Activated CD8-positive, alpha-beta memory T cell treated with anti-CD3 and anti-CD28 coated beads, Interleukin-2, amount 10 ng/mL, durations not matched to agents 7 days and 5 days (primary cell): ENCODE measurements at places on chromosomes 13 and 19. TPM values are rescaled to one million over a fixed set of nuclear protein-coding genes. Genes with fewer than 3 reads are reported as not detected.

The FAAP24 gene
- total RNA-seq = 9.7 TPM

The FGF22 gene
- not detected for total RNA-seq

The JSRP1 gene
- 1.0 TPM for total RNA-seq

The GSX1 gene
- not detected for total RNA-seq

The CLDN10 gene
- total RNA-seq = not detected

The GZMM gene
- 46.9 TPM for total RNA-seq

The ZNF560 gene
- total RNA-seq = not detected

The SYNGR4 gene
- not detected for total RNA-seq

- no peak overlapping the region for H3K4me3 ChIP-seq
- no peak for DNase-seq
- H3K27ac ChIP-seq = no peak overlapping the region
- H3K36me3 ChIP-seq = peaks cover 18% of the 10 kb centered on the region
- no peaks in the 10 kb centered on the region for H3K27me3 ChIP-seq
- H3K4me1 ChIP-seq = peaks cover 8% of the 10 kb centered on the region
Measured at GRCh38 chr19:15274477-15274876, 42.2 kb upstream of the EPHX3 start.

GRCh38 chr19:7801020-7801570, 28.9 kb upstream of the EVI5L start:
- no peak for DNase-seq
- H3K4me1 ChIP-seq = peaks cover 2% of the 10 kb centered on the region
- no peak overlapping the region for H3K4me3 ChIP-seq
- H3K27me3 ChIP-seq = peaks cover 83% of the 10 kb centered on the region
- H3K36me3 ChIP-seq = peaks cover 2% of the 10 kb centered on the region

- H3K27me3 ChIP-seq = no peaks in the 10 kb centered on the region
- peak overlapping the region; percentile 85 for H3K27ac ChIP-seq
- H3K36me3 ChIP-seq = peaks cover 15% of the 10 kb centered on the region
- peak overlapping the region; percentile 43 for H3K4me3 ChIP-seq
- DNase-seq = no peak
Measured at GRCh38 chr19:29680937-29681336, 15.7 kb downstream of the PLEKHF1 start.

DNA sequence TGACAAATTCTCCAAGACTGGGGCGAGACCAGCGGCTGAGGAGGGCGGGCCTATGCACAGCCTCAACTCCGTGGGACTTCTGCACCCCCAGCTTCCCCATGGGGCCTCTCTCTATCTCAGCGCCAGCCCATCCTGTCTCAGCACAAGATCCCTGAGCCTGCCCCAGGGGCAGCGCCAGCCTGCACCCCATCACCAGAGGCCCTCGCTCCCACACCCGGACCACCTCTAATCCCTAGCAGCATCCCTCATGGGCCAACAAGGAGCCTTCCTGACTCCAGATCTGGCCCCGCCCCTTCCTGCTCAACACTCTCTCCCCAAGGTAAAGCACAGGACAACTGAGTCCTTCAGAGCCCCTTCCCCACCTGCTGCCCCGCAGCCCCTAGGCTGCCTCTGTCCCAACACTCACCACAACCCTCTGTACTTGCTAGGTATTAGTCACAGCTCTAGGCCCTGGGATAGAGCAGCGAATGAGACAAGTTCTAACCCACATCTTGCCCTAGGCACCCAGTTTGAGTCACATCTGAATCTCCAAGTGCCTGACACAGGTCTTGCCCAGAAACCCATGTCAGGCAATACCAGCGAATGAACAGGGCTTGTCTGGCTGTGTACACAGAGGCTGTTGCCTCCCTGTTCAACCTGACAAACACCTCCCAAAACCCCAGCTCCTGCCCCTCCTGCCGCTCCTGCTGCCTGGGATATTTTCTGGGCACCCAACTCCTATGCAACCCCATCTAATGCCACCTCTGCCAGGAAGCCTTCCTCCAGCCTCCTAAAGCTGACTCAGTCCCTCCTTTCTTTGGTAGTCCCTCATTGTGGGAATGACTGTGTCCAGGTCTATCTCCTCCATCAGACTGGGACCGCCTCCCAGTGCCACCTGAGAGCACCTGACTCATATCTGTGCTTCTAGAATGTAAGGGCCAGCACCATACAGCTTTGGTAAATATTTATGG, 18.6 kb downstream of the GRIK5 start:
- DNase-seq = peak; percentile 75
- peak overlapping the region; percentile 63 for H3K27ac ChIP-seq
- H3K4me1 ChIP-seq = peaks cover 24% of the 10 kb centered on the region
- H3K4me3 ChIP-seq = no peak overlapping the region

DNA sequence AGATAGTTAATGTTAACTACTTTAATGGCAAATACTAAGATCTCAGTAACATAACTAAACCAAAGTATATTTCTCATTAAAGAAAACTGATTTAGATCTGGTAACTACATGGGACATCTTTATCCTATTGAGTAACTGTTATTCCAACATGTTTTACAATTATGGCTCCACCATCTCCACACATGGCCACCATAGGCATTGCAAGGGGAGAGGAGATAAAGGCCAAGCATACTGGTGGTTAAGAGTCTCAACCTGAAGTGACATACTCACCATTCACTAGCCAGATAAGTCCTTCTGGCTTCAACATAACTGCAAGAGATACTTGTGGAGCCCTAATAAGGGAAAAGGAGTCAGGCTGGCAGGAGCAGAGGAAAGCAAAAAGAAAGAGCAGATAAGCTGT, 1586.4 kb upstream of the SPRY2 start:
- no peak overlapping the region for H3K4me3 ChIP-seq
- no peak overlapping the region for H3K27ac ChIP-seq
- no peaks in the 10 kb centered on the region for H3K36me3 ChIP-seq
- H3K4me1 ChIP-seq = no peaks in the 10 kb centered on the region
- no peak for DNase-seq

GRCh38 chr13:74554569-74555275, 420.5 kb upstream of the KLF12 start:
- no peak for DNase-seq
- H3K4me3 ChIP-seq = no peak overlapping the region
- H3K27ac ChIP-seq = no peak overlapping the region
- peaks cover 16% of the 10 kb centered on the region for H3K4me1 ChIP-seq
- H3K27me3 ChIP-seq = no peaks in the 10 kb centered on the region

DNA sequence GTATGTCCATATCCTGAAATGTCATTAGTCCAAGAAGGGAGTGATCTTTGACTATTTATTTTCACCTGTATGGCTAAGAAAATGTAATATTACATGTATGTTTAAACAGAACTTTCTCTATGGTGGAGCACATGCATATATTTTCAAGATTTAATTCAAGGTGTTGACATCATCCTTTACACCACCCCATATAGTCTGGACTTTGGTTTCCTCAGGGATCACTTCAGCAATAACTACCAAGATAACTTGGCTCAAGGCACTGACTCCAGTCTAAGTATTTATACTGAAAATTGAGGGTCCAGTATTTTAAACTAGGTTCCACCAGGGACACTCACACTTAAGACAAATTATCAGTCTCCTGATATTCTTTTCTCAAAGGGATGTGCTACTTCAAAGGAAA, 660.6 kb downstream of the EFNB2 start:
- no peaks in the 10 kb centered on the region for H3K36me3 ChIP-seq
- no peak overlapping the region for H3K4me3 ChIP-seq
- H3K27ac ChIP-seq = no peak overlapping the region
- no peak for DNase-seq
- no peaks in the 10 kb centered on the region for H3K4me1 ChIP-seq
- H3K27me3 ChIP-seq = no peaks in the 10 kb centered on the region

DNA sequence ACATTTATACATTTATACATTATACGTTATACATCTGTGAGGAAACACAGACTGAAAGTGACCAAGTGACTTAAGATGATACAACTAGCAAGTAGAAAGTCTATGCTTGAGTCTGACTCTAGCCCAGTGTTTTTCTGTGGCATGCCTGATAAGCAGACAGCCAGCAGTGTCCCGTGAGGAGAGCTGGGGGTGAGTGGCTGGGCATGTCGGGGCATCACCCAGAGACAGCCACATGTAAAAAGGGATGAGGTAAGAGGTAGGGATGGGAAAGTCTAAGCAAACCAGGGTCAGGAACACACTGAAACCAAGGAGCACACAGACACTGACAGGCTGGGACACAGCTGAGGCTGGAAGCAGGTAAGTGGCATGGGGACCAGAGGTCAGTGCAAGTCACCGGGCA, 333.2 kb downstream of the FOXO1 start:
- no peak overlapping the region for H3K27ac ChIP-seq
- H3K27me3 ChIP-seq = no peaks in the 10 kb centered on the region
- no peak overlapping the region for H3K4me3 ChIP-seq

GRCh38 chr19:48997972-48998371, 4.3 kb downstream of the RUVBL2 start:
- peak; percentile 76 for DNase-seq
- H3K27ac ChIP-seq = no peak overlapping the region
- peaks cover 32% of the 10 kb centered on the region for H3K4me1 ChIP-seq
- H3K36me3 ChIP-seq = peaks cover 24% of the 10 kb centered on the region
- H3K4me3 ChIP-seq = no peak overlapping the region
- no peaks in the 10 kb centered on the region for H3K27me3 ChIP-seq
